ENCODE measurements at places on chromosomes 12 and 14. TPM values are rescaled to one million over a fixed set of nuclear protein-coding genes. Genes with fewer than 3 reads are reported as not detected.

The RAB2B gene
- total RNA-seq, result 22.6 TPM

The TSHR gene
- total RNA-seq, result not detected

The KCNJ8 gene
- not detected for total RNA-seq

The PSME2 gene
- total RNA-seq, result 389 TPM

Data from M059J (cell line).